ENCODE measurements at places on chromosomes 16 and 17.

DNA sequence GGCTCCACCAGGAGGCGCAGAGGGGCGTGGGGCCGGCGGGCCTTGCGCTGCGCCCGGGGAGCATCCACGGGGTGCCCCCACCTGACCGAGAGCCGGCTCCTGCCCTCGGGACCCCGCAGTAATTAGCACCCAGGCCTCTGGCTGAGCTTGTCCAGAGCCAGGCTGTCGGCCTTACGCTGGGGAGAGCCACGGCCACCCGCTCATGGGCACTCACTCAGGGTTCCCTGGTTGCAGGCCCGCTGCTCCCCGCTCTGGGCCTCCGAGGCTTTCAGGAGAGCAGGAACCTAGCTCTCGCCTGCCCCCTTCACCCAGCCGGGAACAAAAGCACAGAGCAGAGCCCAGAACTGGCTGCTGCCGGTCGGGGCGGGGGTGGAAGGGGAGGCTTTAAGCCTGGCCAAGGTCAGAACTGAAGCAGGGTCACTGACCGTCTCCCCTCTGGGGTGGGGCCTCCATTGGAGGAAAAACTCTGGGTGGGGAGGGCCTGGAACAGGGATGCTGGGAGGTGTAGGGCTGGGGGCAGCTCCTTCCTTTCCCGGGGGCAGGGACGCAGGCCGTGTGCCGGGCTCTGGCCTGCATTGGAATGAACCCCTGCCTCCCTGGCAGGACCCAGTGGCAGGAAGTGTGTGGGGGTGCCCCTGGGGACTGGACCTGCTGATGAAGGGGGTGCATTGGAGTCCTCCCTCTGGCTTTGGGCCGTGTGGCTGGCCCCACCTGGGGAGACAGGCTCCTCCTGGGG lies 12.3 kb downstream of the GLIS2 start:
- DNase-seq = no peak

DNA sequence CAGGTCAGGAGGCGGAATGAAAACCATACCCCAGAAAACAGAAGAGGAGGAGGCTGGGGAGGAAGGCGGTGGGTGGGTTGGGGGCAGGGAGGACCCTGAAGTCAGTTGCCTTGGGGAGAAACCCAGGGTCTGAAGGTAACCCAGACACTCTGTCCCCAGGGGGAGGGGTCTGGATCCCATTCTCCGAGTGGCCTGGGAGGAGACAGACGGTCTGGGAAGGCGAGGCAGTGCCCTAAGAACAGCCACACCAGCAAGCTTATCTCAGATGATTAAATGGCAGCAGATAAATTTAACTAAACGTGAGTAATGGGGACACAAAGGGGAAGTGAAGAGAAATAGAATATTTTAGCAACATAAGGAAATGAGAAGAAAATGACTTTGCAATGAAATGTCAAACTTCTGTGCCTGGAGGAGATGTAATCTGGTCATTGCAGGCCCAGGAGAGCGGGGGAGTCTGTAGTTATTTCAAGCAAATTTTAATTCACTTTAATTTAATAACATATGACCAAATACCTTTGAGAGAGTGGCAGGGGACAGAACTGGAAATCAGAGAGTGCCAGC lies 21.4 kb upstream of the ZFP90 start:
- no peak for DNase-seq

GRCh38 chr17:41340934-41341861 lies 9.4 kb downstream of the KRT33A start:
- no peak for DNase-seq

- DNase-seq = no peak
Measured at GRCh38 chr17:36687736-36688135, 86.4 kb downstream of the MRM1 start.

- no peak for DNase-seq
Measured at GRCh38 chr17:35947156-35947585, 3.7 kb upstream of the LYZL6 start.

- no peak for DNase-seq
Measured at GRCh38 chr16:74625500-74626350, 18.8 kb upstream of the GLG1 start.

- no peak for DNase-seq
Measured at GRCh38 chr16:19549673-19550072, 5.8 kb upstream of the VPS35L start.
